EL (cell line): ENCODE measurements at places on chromosomes 4 and X.

- peak; percentile 39 for DNase-seq
Measured at GRCh38 chr4:15414551-15415091, 13.2 kb upstream of the C1QTNF7 start.

DNA sequence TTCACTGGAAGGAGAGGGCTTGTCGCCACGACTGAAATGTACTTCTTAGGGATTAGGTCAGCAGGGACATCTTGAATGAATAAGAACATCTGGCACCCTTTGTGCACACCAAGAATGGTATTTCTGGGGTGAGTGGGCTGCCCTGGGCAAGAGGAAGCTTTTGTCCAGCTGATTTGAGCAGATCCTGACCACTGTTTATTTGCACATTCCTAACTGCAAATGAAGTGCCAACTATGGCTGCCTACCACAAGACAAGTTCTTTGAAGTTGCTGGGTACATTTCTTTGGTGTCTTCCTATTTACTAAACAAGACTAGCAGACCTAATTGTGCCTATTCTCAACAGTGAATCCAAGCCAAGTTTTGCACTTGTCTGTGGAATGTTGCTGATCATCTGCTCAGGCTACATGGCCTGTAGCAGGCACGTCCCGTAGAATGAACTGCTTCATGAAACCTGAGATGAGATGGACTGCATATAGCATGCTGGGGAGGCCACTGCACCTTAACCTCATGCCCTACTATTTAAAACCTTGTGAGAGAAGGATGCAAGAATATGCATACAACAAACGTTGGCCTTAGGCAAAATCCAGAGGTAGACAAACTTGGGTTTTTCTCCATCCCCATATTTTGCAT is 45.0 kb downstream of the PIR start:
- DNase-seq = peak; percentile 47

GRCh38 chr4:184450045-184450444 is 24.3 kb downstream of the IRF2 start:
- DNase-seq = peak; percentile 64

- no peak for DNase-seq
Measured at GRCh38 chrX:123994730-123995129, 33.2 kb downstream of the STAG2 start.

DNA sequence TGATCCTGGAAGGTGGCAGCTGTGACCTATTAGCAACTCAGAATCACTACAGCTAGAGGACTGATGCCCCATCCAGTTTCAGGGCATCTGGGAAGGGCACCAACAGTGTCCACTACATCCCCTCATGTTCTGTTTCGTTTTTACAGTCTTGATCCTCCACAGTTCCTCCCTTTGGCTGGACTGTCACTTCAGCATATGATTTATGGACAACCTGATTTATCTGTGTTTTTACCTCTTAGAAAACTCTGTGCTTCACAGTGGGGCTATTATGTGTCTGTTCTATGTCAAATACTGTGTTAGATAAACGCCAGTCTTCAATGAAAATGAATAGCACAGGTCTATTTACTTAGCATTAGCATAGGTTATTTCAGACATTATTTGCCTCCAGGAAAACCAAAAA is 63.1 kb upstream of the GRPR start:
- no peak for DNase-seq

DNA sequence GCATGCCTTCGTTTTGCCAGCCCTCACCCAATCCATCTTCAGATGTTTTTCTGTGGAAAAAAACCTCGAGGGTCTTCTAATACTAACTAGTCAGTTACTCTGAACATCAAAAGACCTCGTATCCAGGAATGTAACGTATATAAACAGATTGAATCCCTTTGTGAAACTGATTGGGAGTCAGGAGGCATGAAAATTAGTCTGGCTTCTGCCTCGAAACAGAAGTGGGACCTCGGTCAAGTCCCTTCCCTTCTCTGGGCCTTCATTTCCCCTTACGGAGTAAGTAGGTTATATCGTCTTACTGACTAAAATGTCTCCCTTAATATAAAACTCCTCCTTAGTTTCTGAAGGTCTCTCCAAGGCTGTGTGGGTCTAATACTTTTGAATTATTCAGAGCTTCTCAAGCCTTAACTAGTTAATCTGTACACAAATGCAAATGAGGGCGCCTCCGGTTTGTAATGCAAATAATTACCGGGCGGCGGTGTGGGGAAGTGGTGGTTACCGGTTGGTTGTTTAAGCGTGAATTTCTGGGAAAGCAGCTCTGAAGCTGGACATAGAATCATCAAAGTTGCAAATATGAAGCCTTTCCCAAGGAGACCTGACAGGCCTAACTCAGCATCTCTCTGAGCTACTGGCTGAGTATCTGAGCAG is 11.4 kb upstream of the NKRF start:
- DNase-seq = no peak

GRCh38 chr4:13089659-13089998 is 394.5 kb downstream of the RAB28 start:
- DNase-seq = no peak

GRCh38 chrX:11124112-11124511 is 13.0 kb downstream of the HCCS start:
- DNase-seq = no peak

DNA sequence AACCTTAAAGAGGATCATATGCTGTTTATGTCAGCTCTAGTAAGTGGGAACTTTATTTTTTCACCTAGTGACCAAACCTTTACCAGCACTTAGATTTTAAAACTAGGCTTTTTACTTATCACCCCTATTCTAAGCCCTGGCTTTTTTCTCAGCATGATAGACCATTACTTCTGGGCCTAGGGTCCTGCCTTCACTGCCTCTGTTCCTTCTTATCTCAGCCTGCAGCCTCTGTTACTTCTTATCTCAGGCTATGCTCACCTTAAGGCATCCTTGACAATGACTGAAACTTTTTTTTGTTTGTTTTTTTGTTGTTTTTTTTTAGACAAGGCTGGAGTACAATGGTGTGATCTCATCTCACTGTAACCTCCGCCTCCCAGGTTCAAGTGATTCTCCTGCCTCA is 59.6 kb downstream of the TMEM154 start:
- DNase-seq = no peak

DNA sequence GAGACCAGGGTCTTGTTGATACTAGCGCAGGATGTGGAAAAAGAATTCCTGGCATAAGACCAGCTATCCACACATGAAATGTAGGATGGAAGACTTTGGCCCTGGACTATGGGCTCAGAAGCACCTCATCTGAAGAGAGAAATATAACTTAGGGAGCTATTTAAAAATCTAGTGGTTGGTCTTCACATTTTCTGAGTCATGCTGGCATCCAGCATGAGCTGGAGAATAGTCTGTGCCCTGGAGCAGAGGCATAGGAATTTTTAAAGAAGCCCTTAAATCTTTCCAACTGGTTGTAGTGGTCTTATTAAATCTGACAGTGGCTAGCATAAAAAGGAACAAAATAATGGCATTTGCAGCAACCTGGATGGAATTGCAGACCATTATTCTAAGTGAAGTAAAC is 86.3 kb downstream of the SMARCA5 start:
- peak; percentile 13 for DNase-seq

DNA sequence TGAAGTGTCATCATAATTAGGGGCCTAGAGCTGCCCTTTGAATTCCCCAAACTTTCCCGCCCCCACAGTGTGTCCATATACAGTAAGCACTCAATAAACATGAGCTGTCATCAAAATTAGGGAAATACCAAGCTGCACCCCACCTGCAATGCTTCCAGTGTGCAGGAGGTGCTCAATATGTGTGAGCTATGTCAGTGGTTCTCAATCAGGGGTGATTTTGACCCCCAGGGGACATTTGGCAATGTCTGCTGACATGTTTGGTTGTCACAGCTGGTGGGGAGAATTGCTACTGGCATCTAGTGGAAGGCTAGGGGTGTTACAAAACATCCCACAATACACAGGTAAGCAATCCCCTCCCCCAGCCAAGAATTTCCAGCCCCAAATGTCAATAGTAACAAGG is 748 bp downstream of the CFP start:
- no peak for DNase-seq

DNA sequence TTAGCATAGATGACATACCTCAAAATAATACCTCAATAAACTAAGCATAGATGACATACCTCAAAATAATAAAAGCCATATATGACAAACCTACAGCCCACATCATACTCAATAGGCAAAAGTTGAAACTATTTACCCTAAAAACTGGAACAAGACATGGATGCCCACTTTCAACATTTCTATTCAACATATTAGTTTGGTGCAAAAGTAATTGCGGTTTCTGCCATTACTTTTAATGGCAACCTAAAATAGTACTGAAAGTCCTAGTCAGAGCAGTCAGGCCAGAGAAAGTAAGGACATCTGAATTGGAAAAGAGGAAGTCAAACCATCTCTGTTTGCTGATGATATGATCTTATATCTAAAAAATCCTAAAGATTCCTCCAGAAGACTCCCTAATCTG is 250.4 kb downstream of the RAB28 start:
- DNase-seq = no peak

GRCh38 chr4:85697854-85698253 is 222.9 kb downstream of the ARHGAP24 start:
- no peak for DNase-seq

- DNase-seq = peak; percentile 74
Measured at GRCh38 chr4:113446019-113446418, 315.5 kb downstream of the CAMK2D start.

- DNase-seq = no peak
Measured at GRCh38 chr4:14368391-14368790, 633.9 kb upstream of the CPEB2 start.

- DNase-seq = no peak
Measured at GRCh38 chr4:78581618-78582017, 30.0 kb downstream of the ANXA3 start.

DNA sequence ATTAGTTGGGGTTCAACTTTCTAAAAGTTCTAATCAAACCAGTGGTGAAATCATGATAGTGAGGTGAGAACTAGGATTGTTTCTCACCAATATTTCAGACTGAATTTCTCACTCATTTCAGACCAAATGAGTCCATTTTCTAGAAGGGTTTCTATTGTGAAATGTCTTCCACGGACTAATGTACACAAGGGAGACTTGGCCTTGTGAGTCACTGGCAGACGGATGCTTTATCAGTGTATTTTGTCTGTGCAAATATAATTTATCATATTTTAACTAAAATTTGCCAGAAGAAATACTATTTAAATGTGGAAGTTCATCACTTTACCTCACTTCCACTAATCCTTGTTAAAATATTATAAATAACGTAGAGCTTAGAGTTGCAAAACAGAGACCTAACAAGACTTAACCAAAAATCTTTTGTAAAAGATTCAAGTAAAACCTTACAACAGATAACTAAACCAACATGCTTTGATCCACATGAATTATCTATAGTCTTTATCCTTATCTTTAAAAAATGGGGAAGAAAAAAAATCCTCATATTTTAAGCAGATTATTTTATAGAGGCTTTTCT is 506.0 kb upstream of the FAM241A start:
- no peak for DNase-seq

DNA sequence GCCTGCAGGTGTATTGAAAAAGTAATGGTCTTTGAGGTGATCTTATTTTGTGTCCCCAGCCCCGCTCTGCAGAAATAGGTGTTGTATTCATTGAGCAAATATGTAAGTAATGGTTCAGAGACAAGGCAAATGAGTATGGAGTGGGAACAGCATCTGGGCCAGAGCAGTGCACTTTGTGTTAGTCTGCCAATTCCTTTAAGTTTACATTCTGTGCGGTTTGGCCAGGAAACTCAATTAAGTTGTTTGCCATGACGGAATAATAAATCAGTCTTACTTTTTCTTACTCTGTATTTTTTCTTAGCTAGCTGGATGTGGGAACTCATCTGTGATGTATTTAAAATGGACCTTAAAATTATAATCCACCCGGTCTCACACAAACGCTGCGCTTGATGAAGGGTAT is 12.6 kb downstream of the DCLK2 start:
- DNase-seq = no peak

DNA sequence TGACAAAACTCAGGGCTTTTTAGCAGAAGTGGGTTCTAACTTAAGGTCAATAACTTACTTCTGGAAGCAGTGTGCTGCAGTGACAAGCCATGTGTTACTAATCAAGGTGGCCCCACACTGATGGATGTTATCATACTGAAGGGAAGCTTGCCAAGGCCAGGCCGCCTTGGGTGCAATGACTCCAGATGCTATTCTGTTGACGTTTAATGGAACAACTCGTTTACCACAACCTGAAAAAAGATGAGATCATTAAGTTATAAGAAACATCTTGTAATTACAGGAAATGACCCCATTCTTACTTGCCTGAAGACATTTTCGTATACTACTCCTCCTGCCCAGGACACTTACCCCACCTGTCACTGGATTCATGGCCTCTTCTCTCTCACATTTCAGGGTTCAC is 38.9 kb upstream of the TMPRSS11D start:
- no peak for DNase-seq

- DNase-seq = no peak
Measured at GRCh38 chrX:28589046-28589445, 1.8 kb downstream of the IL1RAPL1 start.

- DNase-seq = no peak
Measured at GRCh38 chrX:55524487-55524886, 34.8 kb upstream of the USP51 start.

DNA sequence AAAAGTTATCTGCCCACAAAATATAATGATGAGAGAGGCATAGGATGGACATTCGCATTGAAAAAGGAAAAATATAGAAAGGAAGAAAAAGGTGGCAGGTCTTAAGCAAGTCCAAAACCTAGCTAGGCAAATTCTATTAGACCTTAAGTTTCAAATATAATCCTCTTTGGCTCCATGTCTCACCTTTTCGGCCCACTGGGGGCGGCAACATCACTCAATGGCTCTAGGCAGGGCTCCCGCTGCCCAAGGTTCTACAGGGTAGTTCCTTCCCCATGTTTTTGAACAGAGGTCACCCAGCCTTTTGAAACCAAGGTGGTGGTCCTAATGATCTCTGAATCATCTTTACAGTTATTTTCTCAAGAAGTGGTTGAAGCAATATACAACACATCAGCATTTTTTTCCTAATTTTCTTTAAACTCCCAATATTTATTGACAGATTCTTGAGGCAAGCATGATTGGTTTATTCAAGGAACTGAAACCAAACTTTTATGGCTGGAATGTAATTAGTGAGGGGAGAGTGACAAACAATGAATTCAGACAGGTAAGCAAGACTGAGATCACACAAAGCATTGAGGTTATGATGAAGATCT is 309.4 kb downstream of the ANTXR2 start:
- DNase-seq = no peak

DNA sequence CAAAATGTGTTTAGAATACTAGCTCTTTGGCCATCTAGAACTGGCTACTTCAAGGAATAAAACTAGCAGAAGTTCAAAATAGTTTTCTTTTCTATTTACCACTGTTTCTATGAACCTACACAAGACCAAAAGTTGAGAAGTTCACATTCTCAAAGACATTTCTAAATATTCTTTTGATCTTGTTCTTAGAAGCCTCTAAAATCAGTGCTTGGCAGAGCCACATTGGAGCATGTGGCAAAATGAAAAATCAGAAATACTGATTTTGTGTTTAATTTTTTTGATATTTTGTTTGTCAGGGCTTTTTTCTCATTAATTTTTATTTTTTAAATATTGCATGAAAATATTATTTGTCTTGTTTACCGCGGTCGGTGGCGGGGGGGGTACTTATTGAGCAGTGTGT is 853.8 kb upstream of the INTU start:
- DNase-seq = no peak

DNA sequence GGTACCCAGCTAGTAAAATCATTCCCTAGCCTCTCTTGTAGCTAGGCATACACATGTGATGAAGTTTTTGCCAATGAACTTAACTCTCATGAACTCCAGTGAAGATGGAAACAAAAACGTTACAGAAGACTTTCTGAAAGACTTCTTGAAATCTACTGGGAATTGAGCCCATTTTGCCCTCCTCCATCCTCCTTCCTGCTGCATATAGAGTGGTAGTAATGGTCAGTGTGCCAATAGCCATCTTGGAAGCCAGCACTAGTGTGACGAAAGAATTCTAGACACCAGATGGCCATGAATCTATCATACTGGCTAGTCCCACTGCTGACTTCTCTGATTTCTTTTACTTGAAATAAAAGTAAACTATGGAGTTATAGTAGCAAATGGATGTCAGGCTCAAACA is 30.9 kb upstream of the PPA2 start:
- DNase-seq = no peak
